ENCODE measurements at places on chromosomes 13 and 19. TPM values are rescaled to one million over a fixed set of nuclear protein-coding genes. Genes with fewer than 3 reads are reported as not detected.
A peak's percentile ranks its signal among the peaks of the same experiment; 100 is the strongest.

ZNF549 gene
- total RNA-seq: 3.1 TPM

SLC10A2 gene
- total RNA-seq: not detected

DNA sequence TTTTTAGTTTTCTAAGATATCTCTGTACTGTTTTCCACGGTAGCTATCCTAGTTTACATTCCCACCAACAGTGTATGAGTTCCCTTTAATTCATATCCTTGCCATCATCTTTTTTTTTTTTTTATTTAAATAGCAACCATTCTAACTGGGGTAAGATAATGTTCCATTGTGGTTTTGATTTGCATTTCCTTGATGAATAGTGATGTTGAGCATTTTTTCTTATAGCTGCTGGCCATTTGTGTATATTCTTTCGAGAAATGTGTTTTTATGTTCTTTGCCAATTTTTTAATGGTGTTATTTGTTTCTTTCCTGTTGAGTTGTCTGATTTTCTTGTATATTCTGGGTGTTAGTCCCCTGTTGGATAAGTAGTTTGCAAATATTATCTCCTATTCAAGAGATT, 454.8 kb downstream of the DACH1 start:
- no peak overlapping the region for H3K27ac ChIP-seq
- no peak for DNase-seq
- no peak overlapping the region for H3K4me3 ChIP-seq
- H3K27me3 ChIP-seq: no peaks in the 10 kb centered on the region
- no peaks in the 10 kb centered on the region for H3K4me1 ChIP-seq
- no peaks in the 10 kb centered on the region for H3K36me3 ChIP-seq

PNMA8A gene
- total RNA-seq: 0.16 TPM

DNA sequence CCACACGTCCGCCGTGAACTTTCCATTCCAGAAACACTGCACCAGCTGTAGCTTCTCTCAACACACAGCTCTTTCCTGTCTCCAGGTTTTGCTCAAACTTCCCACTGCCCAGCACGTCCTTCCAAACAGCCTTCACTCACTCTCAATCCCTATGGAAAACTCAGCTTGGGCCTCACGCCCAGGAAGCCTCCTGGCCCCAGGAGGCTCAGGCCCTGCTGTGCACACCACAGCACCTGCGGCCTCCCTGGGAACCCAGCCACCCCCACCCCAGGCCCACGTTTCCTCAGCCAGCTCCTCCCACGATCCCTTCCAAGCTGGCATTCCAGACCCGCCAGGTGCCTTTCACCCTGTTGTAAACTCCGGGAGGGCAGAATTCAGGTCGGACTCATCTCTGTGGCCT, 35.2 kb downstream of the C13orf46 start:
- no peak overlapping the region for H3K4me3 ChIP-seq
- no peak overlapping the region for H3K27ac ChIP-seq
- H3K36me3 ChIP-seq: no peaks in the 10 kb centered on the region
- H3K27me3 ChIP-seq: no peaks in the 10 kb centered on the region
- DNase-seq: no peak

DNA sequence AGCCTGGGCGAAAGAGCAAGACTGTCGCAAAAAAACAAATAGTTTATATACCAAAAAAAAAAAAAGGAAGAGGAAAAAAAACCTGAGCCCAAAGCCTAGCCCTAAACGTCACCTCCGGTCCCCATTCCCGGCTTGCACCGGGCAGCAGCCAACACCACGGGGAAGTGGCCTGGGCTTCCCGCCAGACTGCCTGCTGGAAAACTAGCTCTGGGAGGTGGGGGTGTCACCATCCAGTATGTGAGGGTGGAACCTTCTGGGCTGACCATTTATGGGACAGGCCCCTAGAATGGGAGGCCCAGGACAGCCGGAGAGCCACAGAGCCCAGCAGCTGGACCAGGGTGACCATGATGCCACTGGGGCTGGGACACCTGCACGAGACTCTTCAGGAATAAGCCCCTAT, 37.3 kb downstream of the IL12RB1 start:
- no peak overlapping the region for H3K4me3 ChIP-seq
- peaks cover 5% of the 10 kb centered on the region for H3K4me1 ChIP-seq
- H3K36me3 ChIP-seq: no peaks in the 10 kb centered on the region
- DNase-seq: peak; percentile 29

DNA sequence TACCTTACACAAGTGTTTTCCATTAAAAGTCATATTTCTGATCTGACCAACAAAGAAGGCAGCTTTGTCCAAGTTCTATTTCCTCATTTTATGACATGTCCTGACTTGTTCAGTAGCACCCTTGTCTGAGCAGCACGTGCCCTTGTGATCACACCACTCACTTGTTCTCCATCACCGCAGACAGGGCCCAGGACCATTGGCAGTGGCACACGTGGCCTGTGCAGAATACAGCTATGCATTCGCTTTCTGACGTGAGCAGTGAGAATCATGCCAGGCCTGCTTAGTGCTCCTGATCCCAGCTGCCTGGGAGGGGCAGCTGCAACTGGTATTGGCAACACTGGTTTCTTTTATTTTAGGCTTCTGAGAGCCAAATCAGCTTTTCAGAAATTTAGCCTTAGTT, 134.2 kb downstream of the FRY start:
- no peak overlapping the region for H3K4me3 ChIP-seq
- DNase-seq: no peak
- no peaks in the 10 kb centered on the region for H3K27me3 ChIP-seq
- no peaks in the 10 kb centered on the region for H3K4me1 ChIP-seq
- no peak overlapping the region for H3K27ac ChIP-seq

CEACAM1 gene
- total RNA-seq: 2.1 TPM

All from endothelial cell of umbilical vein (primary cell).